ENCODE measurements at places on chromosomes 16 and 17.

GRCh38 chr17:15659663-15660062 is 24.4 kb downstream of the TRIM16 start:
- no peak for DNase-seq

- DNase-seq, result peak; percentile 23
These were observed 250.5 kb upstream of the C16orf82 start for GRCh38 chr16:26816266-26816665.

GRCh38 chr16:88064011-88064888 is 113.0 kb downstream of the BANP start:
- peak; percentile 41 for DNase-seq

DNA sequence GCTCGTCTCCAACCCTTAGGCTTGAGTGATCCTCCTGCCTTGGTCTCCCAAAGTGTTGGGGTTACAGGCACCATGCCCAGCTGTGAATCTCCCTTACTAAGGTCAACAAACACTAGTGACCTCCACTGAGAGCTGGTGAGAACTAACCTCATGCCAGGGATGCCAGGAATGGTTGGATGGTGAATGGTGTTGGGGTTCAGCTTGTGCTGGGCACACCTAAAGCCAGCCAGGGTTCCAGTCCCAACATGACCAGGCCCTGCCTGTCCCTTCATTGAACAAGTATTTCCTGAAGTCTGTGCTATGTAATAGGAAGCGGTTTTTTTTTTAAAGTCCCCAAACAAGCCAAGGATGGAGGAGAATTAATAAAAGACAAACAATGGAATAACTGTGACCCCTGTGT is 56.0 kb upstream of the TOB1 start:
- DNase-seq, result no peak

DNA sequence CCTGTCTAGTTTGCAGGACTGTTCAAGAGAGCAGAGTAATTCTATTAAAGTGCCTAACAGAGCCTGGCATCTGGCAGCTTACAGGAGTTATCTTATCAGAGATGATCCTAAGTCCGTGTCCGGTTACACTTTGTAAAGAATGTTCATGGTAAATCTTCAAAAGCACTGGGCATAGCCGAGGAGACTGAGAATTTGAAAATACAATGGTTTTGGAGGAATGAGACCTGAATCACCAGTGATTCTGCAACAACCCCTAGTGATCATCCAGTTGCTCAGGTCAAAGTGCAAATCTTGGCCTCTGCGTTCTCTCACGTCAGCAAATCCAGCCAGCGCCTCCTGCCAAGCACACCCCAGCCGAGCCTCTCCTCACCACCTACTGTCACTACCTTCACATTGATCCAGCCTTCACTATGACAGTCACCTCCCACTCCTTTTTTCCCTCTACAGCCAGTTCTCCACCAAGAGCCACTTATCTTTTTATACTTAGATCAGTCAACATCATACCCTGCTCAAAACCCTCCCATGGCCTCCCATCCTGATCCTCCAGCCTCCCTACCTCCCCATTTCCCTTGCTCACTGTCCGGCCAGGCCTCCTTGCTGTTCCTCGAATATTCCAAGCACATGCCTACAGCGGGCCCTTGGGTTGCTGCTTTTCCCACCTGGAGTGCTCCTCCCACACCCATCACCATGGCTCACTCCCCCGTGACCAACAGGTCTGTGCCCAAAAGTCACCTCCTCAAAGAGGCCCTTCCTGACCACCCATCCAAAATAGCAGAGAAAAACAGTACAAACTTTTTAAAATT is 57.4 kb upstream of the ERN1 start:
- DNase-seq, result no peak

GRCh38 chr17:78368348-78368747 is 8.5 kb upstream of the SOCS3 start:
- DNase-seq, result no peak

- no peak for DNase-seq
These were observed at the start of gene PYDC1 for GRCh38 chr16:31216422-31217135. PYDC1 (minus strand) TSS chr16:31217135; CDS start chr16:31217028, 107 bp downstream.

DNA sequence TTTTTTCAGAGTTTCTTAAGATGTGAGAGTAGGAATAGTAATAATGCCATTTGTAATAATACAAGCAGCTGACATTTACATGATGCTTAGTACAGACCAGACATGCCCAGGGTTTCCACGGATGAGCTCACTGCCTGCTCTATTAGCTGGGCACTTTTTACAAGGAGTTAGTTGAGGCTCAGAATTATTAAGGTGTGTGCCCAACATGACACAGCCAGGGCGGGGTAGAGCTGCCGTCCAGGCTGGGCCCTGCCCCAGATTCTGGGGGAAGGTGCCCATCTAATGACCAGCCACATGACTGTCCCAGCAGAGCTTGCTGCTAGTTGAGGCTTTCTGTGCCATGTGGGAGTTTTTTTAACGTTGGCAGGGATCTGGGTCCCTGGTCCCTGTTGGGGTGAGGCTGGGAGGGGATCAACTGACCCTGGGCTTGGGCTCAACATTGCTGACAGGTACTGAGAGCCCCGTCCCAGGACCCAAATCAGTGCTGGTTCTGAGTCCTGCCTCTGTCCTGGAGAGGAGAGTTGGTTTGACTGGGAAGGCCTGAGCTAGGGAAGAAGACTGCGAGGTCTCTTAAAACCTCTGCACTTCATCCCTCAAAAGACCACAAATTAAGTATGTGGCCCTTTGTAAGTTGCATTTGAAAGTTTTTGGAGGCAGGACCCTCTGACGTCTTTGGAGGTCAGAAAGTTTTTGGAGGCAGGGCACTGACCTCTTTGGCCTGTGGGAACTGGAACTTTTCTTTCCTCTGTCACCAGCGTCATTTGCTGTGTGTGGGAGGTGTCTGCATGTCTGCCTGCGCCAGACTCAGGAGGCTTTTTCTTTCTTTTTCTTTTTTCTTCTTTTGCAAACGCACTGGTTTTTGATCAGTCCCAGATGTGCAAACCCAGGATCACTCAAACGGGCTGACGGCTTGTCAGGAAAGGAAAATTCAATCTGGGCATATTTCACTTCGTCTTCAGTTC is 2.2 kb downstream of the CRISPLD2 start:
- DNase-seq, result no peak

DNA sequence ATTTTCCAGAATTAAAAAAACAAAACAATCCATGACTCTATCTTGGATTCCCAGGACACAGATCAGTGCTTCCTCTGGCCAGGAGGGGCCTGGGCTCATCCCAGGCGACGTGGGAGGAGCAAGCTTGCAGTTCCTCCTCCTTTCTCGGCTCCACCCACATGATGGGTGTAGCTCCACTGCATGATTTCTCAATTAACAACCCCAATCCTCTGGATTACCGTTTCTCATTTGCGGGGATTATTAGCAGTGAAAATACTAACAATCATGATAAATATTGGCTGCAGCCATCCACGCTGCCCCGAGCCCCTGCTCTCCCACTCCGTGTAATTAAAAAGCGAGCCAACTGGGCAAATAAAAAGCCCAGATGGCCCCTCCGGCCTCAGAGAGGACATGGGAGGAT is 46.4 kb upstream of the SDK2 start:
- no peak for DNase-seq

GRCh38 chr17:62121025-62121730 is 56.1 kb upstream of the MED13 start:
- DNase-seq, result no peak

DNA sequence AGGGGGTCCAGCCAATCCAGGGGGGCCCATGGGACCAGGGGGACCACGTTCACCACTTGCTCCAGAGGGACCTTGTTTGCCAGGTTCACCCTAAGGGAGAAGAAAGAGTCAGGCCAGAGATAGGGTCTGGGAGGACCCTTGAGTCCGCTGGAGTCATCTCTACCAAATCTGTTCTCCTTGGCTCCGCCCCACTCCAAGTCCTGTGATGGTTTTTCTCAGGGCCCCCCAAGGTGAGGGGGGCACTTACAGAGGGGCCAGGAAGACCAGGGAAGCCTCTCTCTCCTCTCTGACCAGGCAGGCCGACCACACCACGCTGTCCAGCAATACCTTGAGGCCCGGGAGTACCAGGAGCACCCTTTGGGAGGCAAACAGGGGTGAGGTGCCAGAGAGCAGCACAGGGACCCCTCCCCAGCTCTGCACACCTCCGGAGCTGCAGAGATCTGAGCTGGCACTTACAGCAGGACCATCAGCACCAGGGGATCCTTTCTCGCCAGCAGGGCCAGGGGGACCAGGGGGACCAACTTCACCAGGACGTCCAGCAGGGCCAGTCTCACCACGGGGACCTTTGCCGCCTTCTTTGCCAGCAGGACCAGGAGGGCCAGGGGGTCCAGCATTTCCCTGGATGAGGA is 12.4 kb downstream of the COL1A1 start:
- DNase-seq, result no peak

GRCh38 chr17:38943607-38944006 is 18.2 kb downstream of the LASP1NB start:
- no peak for DNase-seq

DNA sequence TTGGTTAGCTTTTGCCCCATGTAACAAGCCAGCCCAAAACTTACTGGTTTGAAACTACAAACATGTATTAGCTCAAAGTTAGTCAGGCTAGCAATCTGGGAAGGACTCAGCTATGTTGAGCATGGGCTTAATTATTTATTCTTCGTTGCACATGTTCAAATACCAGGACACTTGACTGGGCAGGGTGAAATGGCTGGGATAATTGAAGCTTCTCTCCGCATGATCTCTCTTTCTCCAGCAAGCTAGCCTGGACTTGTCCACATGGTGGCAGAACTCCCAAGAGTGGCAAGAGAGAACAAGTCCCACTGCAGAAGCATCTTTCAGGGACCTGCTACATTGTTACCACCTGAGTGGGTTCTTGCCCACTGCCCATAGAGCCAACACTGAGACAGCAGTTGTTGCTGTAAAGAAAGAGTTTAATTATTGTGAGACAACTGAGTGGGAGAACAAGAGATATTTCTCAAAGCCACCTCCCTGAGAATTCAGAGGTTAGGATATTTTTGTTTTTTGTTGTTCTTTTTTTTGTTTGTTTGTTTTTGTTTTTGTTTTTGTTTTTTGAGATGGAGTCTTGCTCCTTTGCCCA is 16.8 kb upstream of the ATF7IP2 start:
- DNase-seq, result no peak

- DNase-seq, result no peak
These were observed 28.9 kb downstream of the WIPF2 start for GRCh38 chr17:40247926-40248495.

DNA sequence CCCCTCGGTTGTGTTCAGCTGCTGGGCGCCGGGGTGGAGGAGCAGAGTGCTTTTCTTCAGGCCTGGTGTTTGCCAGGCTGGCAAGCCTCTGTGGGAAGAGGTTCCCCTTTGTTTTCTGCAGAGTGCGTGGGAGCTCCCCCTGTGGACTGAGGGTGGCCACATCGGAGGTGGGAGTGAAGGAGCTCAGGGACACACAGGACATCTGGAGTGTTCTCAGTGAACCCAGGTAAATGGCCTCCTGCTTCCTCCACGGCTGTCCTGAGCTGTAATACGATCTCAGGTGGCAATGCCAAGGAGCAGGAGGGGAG is 39.2 kb upstream of the IRF8 start:
- no peak for DNase-seq

DNA sequence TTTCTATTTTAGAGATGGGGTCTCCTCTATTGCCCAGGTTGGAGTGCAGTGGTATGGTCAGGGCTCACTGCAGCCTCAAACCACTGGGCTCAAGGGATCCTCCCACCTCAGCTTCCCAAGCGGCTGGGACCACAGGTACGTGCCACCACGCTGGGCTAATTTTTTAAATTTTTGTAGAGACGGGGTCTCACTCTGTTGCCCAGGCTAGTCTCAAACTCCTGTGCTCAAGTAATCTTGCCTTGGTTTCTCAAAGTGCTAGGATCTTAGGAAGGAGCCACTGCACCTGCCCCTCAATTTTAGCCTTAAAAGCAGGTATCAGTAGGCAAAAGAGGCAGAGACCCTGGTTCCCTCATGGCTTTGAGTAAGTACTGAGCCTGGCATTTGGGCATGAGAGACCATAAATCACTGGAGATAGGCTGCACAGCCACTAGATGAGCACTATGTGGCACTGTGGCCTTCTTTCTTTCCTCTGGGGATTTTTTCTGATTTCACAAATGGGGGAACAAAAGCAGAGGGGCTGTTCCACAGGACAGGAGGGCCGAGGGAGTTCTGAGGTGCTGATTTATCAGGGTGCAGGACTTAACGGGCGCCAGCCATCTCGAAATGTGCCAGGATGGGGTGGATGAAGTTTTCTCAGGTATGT is 82.2 kb downstream of the PLXDC1 start:
- peak; percentile 79 for DNase-seq

DNA sequence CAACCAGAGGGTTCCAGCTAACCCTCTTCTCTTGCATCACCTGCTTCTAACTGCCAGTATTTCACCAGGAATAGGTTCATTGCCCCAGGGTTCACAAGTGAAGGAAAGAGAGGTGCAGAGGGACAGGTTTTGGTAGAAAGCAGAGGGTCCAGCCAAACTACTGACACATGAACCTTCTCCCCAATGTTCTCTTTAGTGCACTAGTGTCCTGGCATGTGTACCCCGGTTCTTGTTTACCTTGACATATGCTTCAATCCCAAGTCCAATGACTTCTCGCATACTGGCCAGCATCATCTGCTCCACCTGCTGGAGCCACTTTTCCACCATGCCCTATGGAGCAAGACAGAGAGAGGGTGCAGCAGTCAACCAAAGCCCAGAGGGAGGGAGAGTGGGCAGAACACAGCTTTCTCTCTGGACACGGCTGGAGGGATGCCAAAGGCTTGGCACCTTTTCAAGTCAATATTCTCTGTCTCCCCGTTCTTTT is 90.6 kb downstream of the DNAH3 start:
- DNase-seq, result no peak

DNA sequence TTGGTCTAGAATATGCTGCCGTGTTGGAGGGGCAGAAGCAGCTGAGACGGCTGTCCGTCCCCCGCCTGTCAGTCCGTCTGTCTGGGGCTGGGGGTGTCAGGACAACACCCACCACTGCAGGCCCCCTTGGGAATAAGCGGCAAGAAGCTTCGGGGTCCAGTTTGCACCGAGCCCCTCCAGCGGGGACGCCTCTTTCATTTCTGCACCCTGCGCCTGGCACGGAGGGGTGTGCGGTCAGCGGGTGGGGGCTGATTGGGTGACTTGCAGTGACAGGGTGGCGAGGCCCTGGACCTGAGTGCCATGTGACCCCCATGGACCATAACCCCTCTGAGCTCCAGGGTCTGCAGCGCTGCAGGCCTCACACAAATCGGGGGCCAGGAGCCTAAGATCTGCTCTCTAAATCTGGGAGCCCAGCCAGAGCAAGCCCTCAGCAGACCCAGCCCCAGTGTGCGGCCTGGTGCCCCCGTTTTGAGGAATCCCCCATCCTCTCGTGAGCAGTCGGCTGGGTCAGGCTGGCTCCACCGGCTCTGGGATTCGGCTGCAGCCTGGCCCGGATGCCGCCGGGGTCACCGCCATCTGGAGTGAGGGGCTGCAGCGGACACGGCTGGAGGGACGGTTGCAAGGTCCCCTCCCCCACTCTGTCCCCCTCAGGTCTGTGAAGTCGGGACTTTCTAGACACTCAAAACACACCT is 8.3 kb downstream of the CBFA2T3 start:
- no peak for DNase-seq

Measured in AG20443 (cell line).